A549 treated with DMSO at 1 μM for 4 hours (cell line): ENCODE measurements at places on chromosomes 6 and 20. TPM values are rescaled to one million over a fixed set of nuclear protein-coding genes. Genes with fewer than 3 reads are reported as not detected.

The MLIP gene
- not detected in 5 replicates for total RNA-seq

The RGS17 gene
- 5.4 to 8.7 TPM (median 7.6 TPM) in 5 replicates for total RNA-seq

The PLA2G7 gene
- total RNA-seq: 0.05 TPM in 1 of 5 replicates, not detected in the others

The REPS1 gene
- 20.5 to 23.7 TPM (median 21.9 TPM) in 5 replicates for total RNA-seq

The NNAT gene
- not detected in 5 replicates for total RNA-seq

The CALHM4 gene
- not detected in 5 replicates for total RNA-seq

The KIF25 gene
- total RNA-seq: 0.06 to 0.07 TPM in 2 of 5 replicates, not detected in the others

The OOEP gene
- not detected in 5 replicates for total RNA-seq

The FOXQ1 gene
- 2.5 to 4.6 TPM (median 4.1 TPM) in 5 replicates for total RNA-seq

The THEMIS gene
- total RNA-seq: not detected in 5 replicates

The MUC22 gene
- 0.01 to 0.02 TPM (median 0.02 TPM) in 3 of 5 replicates, not detected in the others for total RNA-seq
